ENCODE measurements at places on chromosomes 12 and 14.

DNA sequence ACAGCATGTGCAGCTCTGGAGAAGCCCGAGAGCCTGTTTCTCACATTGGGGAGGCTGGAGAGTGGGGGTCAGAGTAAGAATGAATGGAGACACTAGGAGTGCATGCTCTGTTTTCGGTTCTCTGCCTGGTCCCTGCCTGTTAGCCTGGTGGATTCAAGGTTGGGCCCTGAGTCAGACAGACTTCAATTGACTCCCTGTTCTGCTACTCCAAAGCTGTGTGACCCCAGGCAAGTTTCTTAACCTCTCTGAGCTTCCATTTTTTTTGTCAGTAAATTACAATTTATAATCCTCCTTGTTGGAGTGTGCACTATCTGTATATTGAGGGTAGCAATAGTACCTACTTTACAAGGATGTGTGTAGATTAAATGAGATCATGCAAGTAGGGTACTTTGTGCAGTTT is 102.6 kb upstream of the ESRRB start:
- DNase-seq, result no peak

DNA sequence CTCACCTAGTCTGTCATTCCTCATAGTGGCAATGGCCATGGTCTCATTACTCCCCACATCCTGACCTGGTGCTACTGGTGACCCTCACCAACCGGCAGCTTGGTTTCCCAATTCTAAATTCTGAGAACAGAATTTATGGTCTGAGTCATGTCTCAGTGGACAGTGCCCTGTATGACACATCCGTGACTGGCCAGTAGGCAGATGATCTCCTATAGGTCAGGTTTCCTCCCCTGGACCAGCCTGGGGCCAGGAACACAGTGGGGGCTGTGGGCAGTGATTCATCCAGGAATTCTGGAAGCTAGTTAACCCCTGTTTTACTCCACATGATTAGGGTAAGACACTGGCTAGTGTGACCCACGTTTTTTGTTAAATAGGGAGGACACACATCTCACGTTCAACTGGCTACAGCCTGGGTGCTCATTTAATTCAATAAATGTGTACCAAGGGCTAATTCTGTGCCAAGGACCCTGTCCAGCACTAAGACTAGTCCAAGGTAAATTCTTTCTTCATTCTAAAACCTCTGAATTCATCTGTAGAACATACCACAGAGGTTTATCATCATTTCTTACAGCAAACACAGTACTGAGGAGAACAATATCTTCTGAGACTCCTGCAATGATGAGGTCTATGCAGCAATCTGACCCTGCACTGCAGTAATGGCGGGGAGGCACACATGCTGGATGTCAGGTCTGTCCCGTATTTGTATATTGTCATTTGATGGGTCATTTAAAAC is 249.6 kb upstream of the TBX3 start:
- no peak for DNase-seq

DNA sequence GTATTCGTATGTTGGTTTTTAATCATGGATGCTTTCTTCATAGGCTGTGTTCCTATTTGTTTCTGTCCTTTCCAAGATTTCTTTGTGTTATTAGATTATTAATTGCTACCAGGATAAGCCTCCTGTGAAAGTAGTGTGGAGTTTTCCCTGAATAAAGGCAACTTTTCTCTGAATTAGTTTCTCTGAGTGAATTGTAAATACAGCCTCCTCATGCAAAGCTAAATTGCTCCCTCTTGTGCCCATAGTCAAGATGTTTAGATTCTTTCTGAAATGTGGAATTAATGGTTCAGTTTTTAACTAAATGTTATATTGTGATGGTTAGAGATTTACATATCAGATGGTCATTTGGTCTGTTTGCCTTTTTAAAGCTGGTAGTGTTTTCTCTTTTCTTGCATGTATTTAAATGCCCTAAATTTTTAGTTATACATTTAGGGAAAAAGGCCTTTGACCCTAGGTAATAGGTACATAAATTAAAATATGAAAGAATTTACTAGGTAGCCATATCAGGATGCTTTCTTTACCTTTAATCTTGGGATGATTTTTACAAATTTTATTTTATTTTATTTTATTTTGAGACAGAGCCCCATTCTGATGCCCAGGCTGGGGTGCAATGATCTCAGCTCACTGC is 8.9 kb downstream of the APAF1 start:
- no peak for DNase-seq

DNA sequence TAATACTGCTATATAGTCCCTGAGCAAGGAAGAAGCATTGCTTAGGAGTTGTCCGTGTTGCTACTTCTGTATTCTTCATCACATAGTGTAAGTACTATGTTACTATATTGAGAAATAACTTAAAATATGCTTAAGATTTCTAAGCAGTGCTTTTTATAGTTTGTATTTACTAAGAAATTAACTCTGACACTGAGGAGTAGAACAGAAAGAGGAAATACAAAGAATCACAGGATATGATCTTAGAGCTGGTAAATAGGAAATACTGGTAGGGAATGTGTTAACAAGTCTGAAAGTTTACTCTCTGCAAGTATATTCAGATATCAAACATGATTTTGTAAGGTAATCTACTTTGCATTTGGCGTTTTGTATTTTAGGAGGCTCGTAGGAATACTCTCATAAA is 15.5 kb downstream of the XPOT start:
- DNase-seq, result no peak

DNA sequence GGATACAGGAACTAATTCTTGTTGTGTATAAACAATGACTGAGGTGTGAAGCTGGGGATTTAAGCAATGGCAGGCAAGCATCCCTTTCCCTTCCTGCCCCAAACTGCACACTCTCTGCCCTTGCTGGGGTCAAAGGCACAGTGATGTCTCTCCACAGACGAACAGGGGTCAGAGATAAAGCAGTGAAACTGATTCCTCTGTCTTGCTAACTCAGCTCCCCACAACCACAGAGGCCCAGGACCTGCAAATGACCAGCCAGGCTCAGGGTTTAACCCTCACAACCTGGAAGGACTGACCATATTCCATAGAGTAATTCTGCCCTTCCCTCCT is 67.2 kb downstream of the CCDC88C start:
- no peak for DNase-seq

- DNase-seq, result no peak
Measured at GRCh38 chr14:33010495-33010894, 71.8 kb downstream of the NPAS3 start.

GRCh38 chr12:57619434-57620244 is 8.4 kb downstream of the ARHGEF25 start:
- no peak for DNase-seq

DNA sequence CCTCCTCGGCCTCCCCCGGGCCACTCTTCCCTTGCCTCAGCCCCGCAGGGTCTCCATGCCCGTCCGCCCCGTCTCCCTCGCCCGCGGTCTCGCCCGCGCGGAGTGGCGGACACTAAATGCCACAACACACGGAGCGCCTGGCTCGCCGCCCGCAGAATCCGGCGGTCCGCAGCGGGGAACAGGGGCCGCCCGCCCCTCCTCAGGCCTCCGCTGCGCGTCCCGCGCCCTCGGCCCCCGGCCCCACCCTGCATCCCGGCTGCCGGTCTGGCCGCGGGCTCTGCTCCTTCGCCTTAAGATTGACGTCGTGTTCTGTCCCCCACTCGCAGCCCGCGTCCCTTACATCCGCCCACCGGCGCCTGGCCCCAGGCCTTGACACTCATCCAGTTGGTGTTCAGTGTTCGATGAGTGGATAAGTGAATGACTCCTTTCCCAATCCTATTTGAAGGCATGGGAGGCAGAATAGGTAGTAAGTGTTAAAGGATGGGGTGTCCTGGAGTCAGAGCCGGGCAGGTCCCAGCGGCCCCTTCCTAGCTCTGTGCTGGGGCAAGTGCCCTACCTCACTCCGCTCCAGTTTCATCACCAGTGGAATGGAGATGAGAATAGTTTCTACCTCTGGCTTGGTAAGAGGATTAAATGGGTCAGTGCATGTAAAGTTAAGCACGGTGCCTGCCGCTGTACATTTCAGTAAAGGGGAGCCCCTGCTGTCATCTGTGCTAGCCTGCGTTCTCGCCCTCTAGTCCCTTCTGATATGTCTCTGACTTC is 622 bp downstream of the TECPR2 start:
- peak; percentile 0 for DNase-seq

DNA sequence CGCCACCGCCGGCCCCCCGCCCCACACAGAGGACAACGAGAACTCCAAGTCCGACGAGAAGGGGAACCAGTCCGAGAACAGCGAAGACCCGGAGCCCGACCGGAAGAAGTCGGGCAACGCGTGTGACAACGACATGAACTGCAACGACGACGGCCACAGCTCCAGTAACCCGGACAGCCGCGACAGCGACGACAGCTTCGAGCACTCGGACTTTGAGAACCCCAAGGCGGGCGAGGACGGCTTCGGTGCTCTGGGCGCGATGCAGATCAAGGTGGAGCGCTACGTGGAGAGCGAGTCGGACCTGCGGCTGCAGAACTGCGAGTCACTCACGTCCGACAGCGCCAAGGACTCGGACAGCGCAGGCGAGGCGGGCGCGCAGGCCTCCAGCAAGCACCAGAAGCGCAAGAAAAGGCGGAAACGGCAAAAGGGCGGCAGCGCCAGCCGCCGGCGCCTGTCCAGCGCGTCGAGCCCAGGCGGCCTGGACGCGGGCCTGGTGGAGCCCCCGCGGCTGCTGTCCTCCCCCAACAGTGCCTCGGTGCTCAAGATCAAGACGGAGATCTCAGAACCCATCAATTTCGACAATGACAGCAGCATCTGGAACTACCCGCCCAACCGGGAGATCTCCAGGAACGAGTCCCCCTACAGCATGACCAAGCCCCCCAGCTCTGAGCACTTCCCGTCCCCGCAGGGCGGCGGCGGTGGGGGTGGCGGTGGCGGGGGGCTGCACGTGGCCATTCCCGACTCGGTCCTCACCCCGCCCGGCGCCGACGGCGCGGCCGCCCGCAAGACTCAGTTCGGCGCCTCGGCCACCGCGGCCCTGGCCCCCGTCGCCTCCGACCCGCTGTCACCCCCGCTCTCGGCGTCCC is 150.9 kb downstream of the EGLN3 start:
- DNase-seq, result no peak

DNA sequence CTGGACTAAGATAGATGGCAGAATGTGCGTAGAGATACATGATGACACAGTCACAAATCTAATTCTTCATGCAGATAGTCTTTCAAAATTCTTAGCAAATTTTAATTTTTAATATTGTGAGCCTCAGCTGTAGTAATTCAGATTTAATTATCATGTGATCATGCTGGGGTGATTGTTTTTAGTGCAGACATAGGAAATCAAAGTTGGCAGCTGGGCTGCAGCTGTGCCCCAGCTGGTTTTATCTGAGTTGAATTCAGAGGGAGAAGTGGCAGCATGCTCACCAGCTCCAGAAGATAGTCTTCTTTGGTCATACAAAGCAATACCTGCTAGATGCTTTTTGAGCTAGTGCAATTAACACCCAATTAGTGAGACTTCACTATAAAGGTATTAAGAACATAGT is 292.9 kb downstream of the RAD51B start:
- no peak for DNase-seq

- no peak for DNase-seq
Measured at GRCh38 chr12:13194401-13195110, 2.0 kb upstream of the EMP1 start.

DNA sequence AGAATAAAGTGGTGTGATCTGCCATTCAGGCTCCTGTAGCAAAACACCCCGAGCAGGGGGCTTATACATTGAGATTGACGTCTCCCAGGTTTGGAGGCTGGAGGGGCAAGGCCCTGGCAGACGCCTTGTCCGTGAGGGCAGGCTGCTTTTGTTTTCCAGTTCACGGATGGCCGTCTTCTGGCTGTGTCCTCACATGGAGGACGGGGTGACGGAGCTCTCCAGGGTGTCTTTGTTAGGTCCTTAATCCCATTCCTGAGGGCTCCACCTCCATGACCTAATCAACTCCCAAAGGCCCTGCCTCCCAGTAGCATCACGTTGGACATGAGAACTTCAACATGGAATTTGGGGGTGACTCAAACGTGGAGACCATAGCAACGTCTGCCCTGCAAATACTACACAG is 147.7 kb downstream of the KIF26A start:
- no peak for DNase-seq

All from stimulated activated CD8-positive, alpha-beta memory T cell treated with anti-CD3 and anti-CD28 coated beads, Interleukin-7, amount 100 ng/mL, for 1 hour (primary cell).